Stimulated activated CD4-positive, alpha-beta T cell treated with anti-CD3 and anti-CD28 coated beads, TNF-alpha, amount 100 ng/mL, for 1 hour (primary cell): ENCODE measurements at places on chromosomes 2 and 18.

GRCh38 chr2:209688385-209688784 is 83.2 kb upstream of the UNC80 start:
- no peak for DNase-seq

GRCh38 chr2:20629581-20630171 is 21.2 kb downstream of the HS1BP3 start:
- DNase-seq: no peak

- no peak for DNase-seq
These were observed 285.6 kb upstream of the SESTD1 start for GRCh38 chr2:179550214-179550613.

DNA sequence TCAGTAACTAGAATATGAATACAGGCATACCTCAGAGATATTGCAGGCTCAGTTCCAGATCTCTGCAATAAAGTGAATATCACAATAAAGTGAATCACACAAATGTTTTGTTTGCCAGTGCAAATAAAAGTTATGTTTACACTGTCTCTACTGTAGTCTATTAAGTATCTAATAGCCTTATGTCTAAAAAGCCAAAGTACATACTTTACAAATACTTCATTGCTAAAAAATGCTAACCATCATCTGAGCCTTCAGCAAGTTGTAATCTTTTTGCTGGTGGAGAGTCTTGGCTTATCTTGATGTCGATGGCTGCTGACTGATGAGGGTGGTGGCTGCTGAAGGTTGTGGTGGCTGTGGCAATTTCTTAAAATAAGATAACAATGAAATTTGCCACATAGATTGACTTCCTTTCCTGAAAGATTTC is 159.4 kb downstream of the MYO1B start:
- no peak for DNase-seq

- no peak for DNase-seq
These were observed 220.4 kb downstream of the VAPA start for GRCh38 chr18:10134204-10134603.

DNA sequence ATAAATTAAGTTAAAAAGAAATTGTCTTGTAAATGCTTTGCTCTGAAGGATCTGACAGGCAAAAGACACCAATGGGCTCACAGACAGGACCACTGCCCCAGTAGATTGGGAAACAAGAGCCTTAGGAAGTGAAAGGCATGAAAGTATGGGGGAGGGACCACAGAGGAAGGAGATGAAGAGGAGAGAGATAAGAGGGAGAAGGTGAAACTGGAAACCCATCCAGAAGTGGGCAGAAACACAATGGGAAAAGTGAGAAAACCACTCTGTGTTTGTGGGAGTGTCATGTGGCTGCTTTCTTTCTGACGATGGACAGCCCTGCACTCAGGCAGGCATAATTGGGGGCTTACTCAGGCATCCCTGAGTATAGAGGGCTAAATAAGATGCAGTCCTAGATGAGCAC is 101.5 kb upstream of the STON1 start:
- DNase-seq: no peak

GRCh38 chr18:581096-581495 is 916 bp downstream of the CETN1 start:
- no peak for DNase-seq

- DNase-seq: no peak
These were observed 38.4 kb downstream of the CALCRL start for GRCh38 chr2:187409682-187410081.

GRCh38 chr2:74396149-74396548 is 16.0 kb upstream of the DCTN1 start:
- no peak for DNase-seq

DNA sequence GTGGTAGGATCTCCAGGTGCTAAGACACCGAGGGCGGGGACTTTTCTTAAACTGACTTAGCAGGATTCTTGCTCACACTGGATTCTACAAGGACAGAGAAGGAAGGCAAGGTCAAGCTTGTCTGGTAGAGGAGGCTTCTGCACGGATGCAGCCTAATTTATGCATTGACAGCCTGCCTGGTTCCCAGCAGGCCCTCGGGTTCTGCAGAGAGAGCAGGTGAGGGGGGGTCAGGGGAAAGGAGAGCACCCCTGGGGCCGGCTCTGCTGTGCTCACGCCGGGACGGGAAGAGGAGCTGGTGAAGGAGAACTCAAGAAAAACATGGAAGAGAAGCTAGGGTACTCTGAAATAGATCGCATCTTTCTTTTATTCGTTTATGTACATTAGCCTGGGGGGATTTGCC is 46.4 kb downstream of the ADI1 start:
- no peak for DNase-seq

- no peak for DNase-seq
These were observed 23.2 kb downstream of the DOCK10 start for GRCh38 chr2:225019105-225019504.

DNA sequence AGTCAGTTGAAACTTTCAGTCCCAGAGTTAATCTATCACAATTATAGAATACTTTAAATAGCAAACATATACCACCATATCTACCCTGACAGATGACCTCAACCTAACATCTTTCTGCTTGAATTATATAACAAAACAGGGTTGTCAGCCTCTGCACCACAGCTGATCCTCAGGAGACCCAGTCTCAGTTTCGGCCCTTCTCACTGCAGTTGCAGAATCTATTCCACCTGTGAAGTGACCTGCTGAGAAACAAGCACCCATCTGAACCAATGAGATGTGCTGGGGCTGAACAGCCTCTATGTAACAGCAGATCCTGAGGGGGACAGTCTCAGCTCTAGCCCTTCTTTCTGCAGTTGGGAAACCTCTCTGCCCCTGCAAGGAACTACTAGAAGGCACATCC is 567.6 kb downstream of the KCNJ3 start:
- DNase-seq: no peak

DNA sequence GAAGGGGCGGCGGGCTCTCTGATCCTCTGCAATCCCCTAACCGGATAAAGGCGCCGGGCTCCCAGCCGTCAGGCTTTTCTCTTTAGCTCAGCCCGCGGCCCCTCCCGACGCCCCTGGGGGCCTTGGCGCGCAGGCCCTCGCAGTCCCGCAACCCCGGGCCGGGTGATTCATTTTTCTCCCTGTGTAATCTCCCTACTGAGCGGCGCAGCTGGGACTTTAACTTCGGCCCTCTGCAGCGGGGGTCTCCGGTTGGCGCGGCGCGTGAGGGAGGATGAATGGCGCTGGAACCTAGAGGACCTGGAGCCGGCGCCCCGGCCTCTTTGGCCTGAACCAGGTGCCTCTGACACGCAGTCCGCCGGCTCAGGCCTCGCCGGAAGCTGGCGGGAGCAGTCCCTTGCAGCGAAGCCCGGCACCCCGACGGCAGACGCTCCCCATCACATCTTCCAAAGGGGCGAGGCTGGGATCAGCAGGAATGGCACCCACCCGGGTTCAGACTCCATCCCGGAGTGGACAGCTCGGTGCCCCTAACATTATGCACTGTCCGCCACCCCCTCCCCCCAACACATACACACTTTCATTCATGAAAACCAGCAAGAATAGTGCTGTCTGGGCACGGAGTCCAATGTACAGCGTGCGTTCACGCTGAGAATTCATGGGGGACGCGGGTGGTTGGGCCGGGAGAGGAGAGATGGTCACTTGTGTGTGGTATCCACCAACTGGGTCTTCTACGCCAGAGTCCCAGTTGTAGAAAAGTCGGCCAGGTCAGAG is 1.2 kb downstream of the CNGA3 start:
- DNase-seq: no peak

DNA sequence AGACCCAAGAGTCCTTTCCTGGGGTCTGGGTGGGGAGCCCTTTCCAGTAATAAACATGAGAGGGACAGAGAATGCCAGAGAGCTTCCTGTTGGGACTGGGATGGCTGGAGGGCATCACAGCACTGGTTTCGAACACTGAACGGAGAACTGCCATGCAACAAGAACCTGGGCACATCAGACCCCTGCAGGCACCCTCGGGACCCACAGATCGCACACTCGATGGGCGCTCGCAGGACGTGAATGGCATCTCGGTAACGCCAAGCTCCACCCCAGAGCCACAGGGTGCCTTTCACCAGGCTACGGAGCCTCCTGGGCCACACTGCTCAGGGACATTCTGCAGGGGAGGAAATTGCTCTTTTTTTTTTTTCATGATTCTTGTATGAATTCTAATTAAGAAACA is 25.1 kb downstream of the SLC66A2 start:
- no peak for DNase-seq
